Stimulated activated CD4-positive, alpha-beta T cell treated with anti-CD3 and anti-CD28 coated beads, TNF-alpha, amount 100 ng/mL, for 48 hours (primary cell): ENCODE measurements at places on chromosomes 12 and 14.
A peak's percentile ranks its signal among the peaks of the same experiment; 100 is the strongest.

DNA sequence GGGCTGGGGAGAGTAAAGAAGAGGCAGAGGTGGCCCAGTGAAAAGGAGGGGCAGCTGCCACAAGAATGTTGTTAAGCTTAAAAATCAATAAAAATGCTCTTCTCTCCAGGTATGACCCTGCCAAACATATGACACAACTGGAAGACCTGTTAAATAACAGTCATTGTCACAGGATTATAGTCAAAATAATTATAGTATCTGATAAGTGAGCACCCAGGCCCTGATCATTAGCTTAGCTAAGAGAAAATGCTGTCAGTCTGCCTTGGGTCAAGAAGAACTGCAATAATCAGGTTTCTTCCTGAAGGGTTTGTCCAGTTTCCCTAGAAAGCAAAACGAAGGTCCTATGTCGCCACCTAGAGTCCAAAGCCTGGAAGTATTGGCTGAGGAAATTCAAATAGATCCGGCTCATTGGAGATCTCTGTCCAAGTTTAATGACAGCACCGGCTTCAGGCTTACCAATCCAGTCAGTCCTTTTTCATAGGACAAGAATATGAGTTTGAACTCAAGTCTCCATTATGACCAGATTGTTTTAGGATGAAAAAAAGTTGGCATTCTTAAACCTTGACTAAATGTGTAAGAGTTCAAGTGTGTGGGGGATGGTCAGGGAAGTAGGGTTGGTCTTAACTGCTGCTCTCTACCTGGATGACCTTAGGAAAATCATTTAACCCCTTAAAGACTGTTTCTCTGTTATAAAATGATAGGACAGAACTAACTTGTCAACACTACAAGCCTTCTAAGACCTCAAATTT, 22.5 kb upstream of the NKX2-8 start:
- peak; percentile 9 for DNase-seq

- no peak for DNase-seq
Observed at GRCh38 chr12:52418576-52419110, 12.5 kb upstream of the KRT82 start.

GRCh38 chr14:68741477-68741791, 51.4 kb downstream of the ZFP36L1 start:
- no peak for DNase-seq

DNA sequence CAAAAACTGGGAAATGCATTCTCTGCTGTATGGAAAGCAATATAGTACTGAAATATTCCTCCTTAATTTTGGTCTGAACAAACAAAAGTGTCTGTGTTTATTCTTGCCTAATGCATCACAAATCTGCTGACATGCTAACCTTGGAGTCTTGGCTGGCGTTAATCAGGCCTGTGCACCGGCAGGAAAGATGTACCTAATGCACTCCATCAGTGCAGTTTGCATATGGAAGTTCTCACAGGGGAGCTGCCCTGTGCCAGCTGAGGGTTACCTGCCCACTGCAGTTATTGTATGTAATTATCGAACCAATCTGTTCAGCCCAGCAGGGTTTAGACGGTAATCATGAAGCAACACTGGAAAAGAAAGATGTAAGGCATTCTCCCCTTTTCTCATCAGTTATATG, 76.9 kb downstream of the VRK1 start:
- no peak for DNase-seq

- DNase-seq = no peak
Observed at GRCh38 chr14:53110096-53110495, 43.0 kb downstream of the DDHD1 start.

DNA sequence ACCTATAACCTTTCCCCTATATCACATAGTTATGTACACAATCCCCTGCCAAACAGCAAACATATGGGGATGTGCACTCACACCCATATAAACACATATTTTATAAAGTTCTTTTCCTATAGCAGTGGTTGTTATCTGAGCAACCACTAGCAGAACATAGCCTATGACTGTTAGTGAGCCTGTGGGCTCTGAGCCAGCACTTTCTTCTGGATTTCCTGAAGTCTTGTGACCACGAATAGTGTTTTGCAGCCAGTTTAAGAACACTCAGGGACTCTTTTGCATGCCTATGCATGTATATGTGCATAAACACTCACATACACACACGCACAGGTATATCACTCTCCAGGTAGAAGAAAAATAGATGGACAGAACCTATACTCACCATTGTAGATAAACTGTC, 17.1 kb downstream of the TESPA1 start:
- no peak for DNase-seq

GRCh38 chr12:43444940-43445564, 107.0 kb downstream of the ADAMTS20 start:
- peak; percentile 50 for DNase-seq

- DNase-seq = no peak
Observed at GRCh38 chr12:39972119-39972518, 133.8 kb downstream of the SLC2A13 start.

- no peak for DNase-seq
Observed at GRCh38 chr12:65609359-65609771, 214.9 kb upstream of the HMGA2 start.

DNA sequence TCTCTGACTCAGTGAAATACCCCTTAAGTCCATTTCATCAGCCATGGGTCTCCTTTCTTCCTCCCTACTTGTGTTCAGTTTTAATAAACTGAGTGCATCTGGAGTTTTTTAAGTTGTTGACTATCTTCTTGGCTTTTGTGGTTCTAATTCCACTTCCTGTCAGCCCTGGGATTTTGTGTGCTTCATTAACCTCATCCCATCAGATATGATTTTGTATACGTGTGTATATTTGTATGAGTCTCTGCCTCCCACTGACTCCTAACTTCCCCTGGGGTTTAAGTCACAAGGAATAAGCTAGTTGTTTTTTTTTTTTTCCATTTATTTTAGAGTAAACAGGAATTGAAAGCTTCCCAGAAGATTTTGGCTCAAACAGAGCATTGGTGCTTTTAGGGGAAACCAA, 62.7 kb downstream of the TTLL5 start:
- no peak for DNase-seq

- no peak for DNase-seq
Observed at GRCh38 chr14:90496379-90496778, 99.5 kb downstream of the CALM1 start.

- DNase-seq = no peak
Observed at GRCh38 chr14:40368314-40368713, 936.1 kb upstream of the FBXO33 start.

DNA sequence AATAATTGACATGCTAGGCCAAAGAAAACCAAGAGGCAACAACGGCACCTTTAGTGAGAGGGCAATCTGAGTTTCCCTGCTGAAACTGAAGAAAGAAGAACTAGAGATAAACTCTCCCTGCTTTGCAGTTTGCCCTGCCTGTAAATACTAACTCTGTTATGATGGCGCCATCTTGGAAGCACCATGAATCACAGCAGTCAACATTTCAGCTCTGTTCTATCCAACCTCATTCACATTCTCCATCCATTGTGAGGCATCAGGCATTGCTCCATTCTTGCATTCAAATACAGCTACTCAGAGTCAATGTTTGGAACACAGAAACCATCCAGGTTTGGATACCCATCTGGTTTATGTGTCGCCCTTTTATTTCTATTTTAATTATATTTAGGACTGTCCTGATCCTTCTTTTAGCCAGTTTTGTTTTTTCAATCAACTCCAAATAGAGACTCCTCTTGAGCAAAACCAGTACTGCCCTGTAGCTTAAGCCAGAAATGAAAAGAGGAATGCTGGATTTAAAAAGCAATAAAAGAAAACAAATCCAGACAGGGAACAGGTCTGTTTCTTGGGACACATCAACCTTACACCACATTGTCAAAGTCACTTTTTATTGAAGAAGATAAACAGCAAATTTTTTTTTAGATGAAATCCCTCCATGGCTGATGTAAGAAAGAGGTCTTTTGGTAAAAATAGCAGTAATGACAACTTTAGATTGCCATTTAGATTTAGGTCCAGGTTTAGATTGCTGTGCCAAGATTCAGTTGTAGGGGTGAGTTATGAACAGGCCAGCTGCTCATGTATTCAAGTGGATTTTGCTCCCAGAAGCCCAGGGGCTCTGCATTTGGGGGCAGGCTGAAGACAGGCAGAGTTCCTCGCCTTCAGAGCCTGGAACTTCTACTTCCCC, 33.3 kb upstream of the PPM1A start:
- no peak for DNase-seq

DNA sequence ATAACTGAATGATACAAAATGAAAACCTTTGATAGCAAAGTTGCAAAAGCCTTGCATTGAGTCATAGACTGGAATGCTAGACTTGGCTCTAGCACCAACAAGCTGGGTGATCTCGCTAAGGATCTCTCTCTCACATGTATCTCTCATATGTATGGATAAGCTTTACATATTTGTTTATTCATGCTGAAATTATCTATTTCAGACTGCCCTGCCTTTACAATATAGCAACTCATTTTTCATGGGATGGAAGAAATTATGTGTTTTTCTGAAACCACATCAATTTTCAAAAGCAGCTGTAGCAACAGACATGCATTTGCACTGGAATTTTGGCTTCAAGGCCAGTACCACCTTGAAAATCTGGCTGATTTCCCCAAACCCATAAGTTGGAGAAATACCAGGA, 11.4 kb downstream of the RERG start:
- no peak for DNase-seq

DNA sequence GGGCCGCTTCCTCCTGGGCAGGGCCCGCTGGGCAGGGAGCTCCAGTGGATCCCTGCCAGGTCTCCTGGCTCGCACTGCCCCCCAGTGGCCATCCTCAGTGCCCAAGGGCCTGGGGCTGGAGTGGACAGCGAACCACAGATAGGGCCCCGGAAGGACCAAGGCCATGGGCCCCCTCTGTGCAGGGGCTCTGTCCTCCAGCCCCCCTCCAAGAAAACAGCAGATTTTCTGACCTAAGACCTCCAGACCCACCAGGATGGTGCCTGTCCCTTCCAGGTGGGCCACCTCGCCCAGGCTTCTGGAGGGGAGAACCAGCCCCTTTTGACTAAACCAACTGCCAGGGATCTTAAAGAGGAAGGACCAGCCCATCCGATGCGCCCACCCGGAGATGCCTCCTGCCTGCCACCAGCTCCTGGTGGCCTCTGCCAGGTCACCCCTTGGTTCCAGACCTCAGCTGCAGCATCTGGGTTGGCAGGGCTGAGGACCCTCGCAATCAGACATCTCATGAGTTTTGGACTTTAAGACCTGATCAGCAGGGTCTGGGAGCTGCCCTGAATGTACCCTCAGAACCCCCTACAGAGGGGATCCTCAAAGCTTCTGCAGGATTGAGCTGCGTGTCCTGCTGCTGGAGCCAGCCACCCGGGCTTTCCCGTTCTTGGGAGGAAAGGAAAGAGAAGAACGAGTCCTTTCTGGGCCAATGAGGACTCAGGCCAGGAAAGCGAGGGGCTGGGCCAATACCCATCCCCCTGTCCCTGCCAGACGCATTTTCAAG, 325.8 kb upstream of the DIO3 start:
- peak; percentile 14 for DNase-seq

DNA sequence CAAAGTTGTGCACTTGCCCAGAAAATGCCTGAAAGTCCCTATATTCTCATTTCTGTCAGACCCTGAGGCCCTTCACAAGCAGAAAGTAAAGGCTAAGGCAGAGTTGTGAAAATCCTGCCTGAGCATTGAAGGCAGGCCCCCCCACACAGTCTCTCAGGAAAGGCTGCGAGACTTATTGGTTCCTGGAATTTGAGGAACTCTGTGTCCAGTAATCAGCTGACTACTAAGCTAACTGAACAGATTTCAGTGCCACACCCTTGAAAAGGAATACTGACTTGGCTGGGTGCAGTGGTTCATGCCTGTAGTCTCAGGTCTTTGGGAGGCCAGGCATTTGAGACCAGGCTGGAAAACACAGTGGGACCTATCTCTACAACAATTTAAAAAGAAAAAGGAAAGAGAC, 21.1 kb upstream of the PPP2R5E start:
- no peak for DNase-seq

- no peak for DNase-seq
Observed at GRCh38 chr12:82174383-82174782, 183.8 kb downstream of the CCDC59 start.

GRCh38 chr14:33602396-33602795, 348.5 kb downstream of the EGLN3 start:
- no peak for DNase-seq

DNA sequence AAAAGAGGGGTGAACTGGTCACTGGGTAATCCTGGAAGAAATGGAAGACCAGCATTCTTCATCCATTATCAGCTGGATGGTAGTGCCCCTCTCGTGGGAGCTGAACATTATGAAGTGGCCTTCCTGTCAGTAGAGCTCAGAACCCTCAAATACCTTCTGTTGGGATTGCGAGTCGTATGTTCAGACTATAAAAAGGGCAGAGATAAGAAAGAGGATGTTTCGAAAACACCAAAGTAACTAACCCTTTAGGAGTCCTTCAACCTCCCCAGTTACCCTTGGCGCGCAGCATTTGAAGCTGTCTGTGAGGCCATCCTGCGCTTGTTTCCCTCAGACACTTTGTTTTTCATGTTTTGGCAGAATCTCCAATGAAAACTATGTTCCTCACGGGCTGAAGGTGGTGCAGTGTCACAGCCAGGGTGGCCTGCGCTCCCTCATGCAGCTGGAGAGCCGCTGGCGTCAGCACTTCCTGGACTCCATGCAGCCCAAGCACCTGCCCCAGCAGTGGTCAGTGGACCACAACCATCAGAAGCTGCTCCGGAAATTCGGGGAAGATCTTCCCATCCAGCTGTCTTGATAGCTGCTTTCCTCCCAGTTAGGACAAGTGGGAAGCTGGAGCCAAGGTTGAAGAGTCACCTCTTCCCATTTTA, 19.3 kb upstream of the GALNT16 start:
- no peak for DNase-seq

- no peak for DNase-seq
Observed at GRCh38 chr14:29900609-29901350, 26.9 kb downstream of the PRKD1 start.

DNA sequence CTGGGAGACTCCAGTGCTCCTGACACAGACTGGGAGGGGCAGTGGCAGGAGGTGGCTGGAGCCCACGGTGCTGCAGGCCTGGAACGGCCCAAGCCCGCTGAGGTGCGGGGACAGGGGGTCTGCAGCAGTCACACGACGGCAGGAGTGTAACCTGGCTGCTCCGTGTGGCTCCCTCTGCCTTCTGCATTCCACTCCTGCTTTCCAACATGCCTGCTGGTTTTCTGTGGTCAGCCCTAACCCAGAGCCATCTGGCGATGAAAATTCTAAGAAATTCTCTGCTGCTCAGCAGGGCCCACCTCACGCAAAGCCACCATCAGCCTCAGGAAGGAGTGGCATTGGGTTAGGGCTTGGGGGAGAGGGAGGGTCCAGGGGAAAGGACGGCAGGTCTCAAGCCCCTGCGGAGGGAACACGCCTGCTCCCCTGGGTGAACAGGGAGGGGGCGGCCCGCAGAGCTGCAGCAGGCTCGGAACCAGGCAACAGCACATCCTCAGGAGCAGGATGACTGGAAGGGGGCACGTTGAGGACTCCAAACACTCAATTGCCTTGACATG, 5.0 kb upstream of the FBRSL1 start:
- DNase-seq = no peak

GRCh38 chr14:97726676-97727075, 929.5 kb downstream of the VRK1 start:
- no peak for DNase-seq

- DNase-seq = no peak
Observed at GRCh38 chr12:30964896-30965612, 38.5 kb downstream of the TSPAN11 start.

DNA sequence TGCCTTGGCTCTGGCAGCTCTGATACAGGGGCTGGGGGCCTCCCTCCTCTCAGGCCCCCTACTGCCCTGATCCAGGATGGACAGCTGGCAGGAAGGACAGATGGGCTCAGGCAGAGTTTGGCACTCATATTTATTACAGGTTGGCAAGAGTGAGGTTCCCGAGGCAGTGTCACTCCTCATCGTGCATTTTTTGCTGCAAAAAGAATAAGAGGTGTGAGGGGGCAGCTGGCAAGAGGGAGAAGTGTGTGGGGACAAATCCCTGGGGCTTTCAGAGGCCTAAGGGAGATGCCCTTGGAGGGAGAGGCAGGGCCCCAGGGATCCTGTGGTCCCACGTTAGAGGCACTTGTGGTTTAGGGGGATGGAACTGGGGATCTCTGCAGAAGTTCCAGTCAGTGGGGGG, 5.0 kb downstream of the CMTM5 start:
- DNase-seq = no peak
